Naive thymus-derived CD8-positive, alpha-beta T cell (primary cell): ENCODE measurements at places on chromosomes 5 and 9.
A peak's percentile ranks its signal among the peaks of the same experiment; 100 is the strongest.

GRCh38 chr5:50770441-50770840 lies 104.0 kb downstream of the PARP8 start:
- no peak for DNase-seq

DNA sequence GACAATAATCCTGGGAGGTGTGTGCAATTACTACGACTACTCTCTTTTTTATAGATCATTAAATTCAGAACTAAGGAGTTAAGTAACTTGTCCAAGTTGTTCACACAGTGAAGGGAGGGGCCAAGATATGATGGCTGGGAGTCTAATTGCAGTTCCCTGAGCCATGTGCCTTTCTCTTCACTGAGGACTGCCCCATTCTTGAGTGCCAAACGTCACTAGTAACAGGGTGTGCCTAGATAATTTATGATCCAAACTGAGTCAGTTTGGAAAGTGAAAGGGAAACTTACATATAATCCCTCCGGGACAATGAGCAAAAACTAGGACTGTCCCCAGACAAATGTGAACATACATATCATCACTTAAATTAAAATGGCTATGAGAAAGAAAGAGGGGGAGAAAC lies 20.2 kb downstream of the IL7R start:
- DNase-seq, result no peak

DNA sequence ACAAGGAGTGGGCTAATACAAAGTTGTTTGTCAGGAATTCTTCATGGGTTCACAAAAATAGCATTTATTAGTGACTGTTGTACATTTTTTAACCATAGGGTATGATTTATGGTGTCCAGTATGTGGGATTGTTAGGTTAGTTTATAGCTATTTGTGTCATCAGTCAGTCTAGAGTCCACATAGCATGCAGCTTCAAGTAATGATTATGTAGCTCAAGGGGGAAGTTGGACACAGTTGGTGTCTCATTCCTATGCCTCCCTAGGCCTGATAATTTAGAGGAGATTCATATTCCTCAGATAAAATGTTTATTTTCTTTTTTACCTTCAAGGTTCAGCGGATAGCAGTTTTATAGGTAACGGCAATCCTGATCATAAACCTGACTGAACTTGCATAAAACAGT lies 153.8 kb downstream of the OXCT1 start:
- DNase-seq, result no peak

- no peak for DNase-seq
Measured at GRCh38 chr9:6424940-6425339, 11.9 kb downstream of the UHRF2 start.

DNA sequence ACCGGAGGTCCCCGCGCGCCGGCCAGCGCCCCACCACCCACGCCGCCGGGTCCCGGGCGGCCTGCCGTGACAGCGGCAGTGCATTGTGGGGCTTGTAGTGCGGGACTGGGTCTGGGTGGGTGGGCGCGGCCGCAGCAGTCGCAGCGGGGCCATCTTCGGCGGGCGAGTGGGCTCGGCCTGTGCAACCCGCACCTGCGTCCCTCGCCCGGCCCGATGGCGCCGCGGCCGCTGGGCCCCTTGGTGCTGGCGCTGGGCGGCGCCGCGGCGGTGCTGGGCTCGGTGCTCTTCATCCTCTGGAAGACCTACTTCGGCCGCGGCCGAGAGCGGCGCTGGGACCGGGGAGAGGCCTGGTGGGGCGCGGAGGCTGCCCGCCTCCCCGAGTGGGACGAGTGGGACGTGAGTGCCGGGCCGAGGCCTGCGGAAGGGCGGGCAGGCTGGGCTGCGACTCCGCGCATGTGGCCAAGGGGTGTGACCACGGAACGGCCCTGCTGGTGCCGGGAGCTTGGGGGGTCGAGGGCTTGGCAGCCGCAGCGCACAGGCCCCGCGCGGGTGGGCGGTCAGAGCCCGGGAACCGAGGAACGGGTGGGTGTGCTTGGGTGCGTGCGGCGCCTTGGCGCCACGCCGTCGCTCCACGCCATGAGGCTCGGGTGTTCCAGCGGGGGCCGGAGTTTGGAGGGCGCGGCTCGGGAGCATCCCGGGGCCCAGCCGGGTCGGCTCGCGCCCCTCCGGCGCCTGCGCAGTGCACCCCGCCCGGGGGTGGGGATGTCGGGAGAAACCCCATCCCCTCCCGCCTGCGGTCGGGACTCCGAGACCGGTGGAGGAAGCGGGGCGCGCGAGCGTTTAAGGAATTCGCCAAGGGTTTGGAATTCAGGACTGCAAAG lies at the start of gene ARL10:
Gene ARL10, plus strand, starts transcription at position 137 of the 881 bp plus-strand sequence. Its CDS starts 77 bp downstream, at position 214.
- DNase-seq, result peak; percentile 72

- DNase-seq, result no peak
Measured at GRCh38 chr5:114097570-114097969, 264.3 kb upstream of the KCNN2 start.

DNA sequence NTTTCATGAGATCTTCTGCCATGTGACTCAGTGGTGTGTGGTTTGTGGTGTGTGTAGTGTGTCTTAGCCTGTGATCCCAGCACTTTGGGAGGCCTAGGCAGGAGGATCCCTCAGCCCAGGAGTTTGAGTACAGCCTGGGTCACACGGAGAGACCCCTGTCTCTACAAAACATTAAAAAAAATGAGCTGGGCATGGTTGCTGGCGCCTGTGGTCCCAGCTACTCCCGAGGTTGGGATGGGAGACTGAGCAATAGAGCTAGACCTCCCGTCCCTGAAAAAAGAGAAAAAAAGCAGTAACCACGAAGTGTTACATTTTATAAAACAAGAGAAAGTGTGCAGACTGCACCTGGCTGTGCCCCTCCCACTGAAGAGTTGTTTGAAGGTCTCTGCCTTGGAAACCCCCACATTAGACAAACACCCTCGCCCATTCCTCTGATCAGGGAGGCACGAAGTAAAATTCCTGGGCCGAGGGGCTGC lies 21.2 kb upstream of the RNU6ATAC start:
- peak; percentile 37 for DNase-seq

DNA sequence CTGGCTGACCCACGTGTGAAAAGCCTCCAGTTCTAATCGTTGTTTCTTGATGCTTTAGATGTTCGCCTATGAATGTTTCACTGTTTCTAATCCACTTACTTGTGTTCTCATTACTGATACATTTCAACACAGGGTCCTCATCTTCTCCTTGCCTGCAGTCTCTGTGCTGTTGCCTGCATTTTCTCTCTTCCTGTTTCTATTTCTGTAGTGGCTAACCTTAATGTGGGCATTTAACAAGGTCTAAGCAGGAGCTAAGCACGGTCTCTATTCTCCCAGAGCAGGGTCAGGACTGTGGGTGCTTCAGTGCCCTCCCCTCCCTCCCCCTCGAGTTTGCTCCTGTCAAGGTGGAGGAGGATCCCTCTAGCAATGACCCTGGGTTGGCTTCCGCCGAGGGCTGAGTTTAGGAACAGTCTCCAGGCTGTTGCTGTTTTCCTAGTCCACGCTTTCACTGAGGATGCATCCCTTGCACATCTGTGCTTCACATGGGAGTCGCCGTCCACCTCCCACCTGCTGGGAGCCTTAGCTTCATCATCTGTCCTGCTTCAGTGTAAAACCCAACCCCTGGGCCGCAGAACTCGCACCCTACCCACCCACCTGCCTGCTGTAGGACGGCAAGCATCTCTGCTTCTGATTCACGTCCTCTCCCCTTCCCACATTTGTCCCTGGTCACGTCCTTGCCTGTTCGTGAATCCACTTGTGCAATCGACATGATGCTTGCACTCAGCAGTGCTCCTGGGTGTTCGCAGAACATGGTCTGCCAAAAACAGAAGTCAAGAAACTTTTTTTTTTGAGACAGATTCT lies 2.4 kb upstream of the EXOC3 start:
- DNase-seq, result no peak

- DNase-seq, result no peak
Measured at GRCh38 chr5:19266791-19267190, 721.2 kb downstream of the CDH18 start.

- no peak for DNase-seq
Measured at GRCh38 chr5:181064987-181065386, 24.9 kb downstream of the BTNL9 start.
